ENCODE measurements at places on chromosomes 5 and 9.

- no peak for DNase-seq
These were observed 70.0 kb downstream of the KLHL3 start for GRCh38 chr5:137665678-137666460.

GRCh38 chr5:121296356-121296755, 555.3 kb upstream of the FTMT start:
- no peak for DNase-seq

DNA sequence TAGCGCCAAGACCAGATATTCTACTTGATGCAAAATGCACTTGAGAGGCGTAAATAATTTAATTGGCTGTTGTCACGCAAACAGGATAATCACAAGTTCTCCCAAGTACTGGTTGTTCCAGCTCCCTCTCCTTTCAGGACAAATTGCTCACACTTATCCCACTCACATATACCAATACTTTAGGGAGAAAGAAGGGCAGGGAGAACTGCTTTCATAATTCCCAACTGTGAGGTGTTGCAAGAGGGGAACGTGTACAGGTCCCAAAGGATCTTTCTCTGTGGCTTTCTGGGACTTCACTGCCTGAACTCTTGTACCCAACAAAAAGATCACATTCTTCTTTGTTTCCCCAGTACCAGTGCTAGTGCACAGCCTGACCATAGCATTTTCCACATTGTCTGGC, 21.5 kb upstream of the TGFBI start:
- no peak for DNase-seq

DNA sequence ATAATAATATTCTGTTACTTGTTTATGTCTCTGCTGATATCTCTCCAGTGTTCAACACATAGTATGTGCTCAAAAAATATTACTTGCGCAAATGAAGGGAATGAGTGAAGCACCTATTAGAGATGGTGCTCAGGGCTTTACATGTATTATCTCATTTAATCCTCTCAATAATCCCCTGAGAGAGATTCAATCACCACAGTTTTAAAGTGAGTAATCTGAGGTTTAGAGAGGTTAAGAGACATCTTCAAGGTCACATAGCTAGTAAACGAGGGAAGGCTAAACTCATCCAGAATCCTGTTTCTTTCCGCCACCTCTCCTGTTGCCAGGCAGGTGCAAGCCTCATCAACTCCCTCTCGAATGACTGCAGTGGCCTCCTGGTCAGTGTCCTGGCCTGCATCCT, 82.0 kb downstream of the UGCG start:
- DNase-seq = no peak

DNA sequence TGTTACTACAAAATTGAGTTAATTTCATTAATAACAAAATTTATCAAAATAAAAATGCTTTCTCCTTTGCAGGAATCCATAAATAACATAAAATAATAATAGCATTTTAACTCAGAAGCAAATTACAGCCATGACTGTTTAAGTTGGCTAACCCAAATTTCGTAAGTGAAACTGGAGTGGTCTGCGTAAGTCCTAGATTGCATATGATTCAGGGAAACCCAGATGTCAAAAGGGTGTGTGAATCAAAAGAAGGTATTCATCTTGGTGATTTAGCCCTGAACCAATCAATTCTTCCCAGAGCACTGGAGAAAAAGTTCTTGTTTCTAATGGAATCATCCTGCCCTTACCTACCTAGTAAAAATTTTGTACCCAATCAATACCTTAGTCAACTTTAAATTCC, 547.6 kb downstream of the RAB3C start:
- DNase-seq = no peak

- DNase-seq = no peak
These were observed 137.3 kb upstream of the PCA3 start for GRCh38 chr9:76626980-76627379.

- DNase-seq = peak; percentile 75
These were observed 48.8 kb downstream of the FANCC start for GRCh38 chr9:95268681-95269080.

- DNase-seq = peak; percentile 78
These were observed 139.6 kb downstream of the RASEF start for GRCh38 chr9:82923092-82923911.

DNA sequence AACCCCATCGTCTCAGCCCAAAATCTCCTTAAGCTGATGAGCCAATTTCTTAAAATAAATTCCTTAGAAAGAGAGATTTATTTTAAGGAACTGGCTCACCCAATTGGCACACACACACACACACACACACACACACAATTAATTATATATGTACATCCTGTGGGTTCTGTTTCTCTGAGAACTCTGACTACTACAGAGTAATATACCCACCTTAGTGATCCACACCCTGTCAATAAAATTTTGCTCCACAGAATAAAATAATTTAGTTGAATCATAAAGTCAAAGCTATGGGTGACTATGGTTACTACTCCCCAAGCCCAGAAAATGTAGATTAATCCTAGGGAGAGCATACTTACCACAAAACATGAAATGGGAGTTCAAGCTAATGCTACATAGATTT, 131.0 kb downstream of the DMAC1 start:
- no peak for DNase-seq

DNA sequence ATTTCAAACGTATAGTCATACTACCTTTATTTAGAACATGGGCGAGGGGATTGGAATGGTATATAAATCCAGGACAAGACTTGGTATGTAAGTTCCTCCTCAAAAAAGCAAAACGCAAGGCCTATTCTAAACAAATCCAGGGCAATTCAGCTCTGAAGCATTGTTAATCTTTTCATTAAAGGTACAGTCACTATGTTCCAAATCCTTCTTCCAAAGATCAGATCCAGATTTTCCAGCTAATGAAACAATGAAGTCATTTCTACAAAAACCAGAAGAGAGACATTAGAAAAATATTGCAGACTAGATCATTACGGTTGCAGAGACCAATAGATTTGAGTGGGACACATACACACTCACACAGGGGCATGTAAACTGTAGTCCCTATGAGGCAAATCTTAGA, 116.1 kb upstream of the BNC2 start:
- DNase-seq = no peak

GRCh38 chr5:77167695-77168121, 42.8 kb upstream of the PDE8B start:
- peak; percentile 75 for DNase-seq

- DNase-seq = no peak
These were observed 42.7 kb downstream of the NR3C1 start for GRCh38 chr5:143360755-143361154.

GRCh38 chr5:102668220-102668932, 86.7 kb upstream of the PAM start:
- peak; percentile 98 for DNase-seq

GRCh38 chr5:38996123-38996522, 78.1 kb downstream of the RICTOR start:
- DNase-seq = no peak

DNA sequence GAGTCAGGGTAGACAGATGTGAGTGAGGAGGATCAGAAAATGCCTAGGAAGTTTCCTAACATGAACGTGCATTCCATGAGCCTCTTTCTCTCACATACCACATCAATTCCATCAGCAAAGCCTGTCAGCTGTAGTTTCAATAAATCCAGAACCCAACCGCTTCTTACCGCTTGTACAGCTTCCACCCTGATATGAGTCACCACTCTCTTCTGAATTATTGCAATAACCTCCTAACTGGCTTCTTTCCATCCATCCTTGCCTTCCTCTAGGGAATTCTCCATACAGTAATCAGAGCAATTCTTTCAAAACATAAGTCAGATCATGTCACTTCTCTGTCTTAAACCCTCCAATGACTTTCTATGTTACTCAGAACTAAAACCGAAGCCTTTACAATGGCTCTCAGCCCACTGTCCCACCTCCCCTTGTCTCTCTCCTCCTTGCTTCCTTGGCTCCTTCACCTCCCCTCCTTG, 8.1 kb upstream of the RAD23B start:
- no peak for DNase-seq

DNA sequence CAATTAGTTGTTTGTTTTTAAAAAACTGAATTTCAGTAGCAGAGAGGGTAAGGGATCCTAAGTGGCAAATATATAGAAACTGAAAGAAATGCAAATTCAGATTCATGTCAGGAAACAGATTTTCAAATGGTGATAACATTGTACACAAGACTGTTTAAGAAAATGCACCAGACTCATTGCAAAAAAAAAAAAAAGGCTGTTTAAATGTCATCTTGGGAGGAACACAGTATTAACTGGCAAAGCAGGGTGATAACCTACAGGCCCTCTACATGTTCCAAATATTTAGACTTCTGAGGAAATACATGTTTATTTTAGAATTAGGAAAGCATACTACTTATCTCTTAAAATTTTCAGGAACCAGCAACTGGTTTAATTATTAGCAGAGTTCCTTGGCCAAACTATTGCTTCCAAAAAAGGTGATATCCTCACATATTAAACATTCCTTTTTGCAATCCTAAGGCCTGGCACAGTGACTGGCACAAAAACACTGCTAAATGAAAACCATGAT, 114.5 kb downstream of the TSSK1B start:
- DNase-seq = no peak

- DNase-seq = no peak
These were observed 92.6 kb downstream of the RIC1 start for GRCh38 chr9:5721279-5722087.

- DNase-seq = no peak
These were observed 87.9 kb downstream of the FBXL7 start for GRCh38 chr5:15587916-15588315.

GRCh38 chr5:151204051-151204450, 19.8 kb downstream of the CCDC69 start:
- no peak for DNase-seq

DNA sequence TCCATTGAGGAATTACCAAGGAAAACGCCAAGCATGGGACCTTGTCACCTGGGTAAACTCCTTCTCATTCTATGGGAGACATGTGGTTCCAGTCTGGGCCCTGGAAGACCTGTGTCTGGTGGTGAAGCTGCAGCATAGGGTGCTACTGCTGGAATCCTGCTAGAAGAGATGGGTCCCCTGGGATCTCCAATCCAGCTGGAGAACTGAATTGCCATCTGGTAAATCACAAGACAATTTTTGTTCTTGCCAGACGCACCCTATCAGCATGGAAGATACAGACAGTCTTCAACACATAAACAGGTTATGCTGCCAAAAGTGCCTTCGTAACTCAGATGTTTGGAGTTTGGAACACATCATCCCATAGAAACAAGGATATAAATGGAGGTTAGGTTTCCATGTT, 424.0 kb upstream of the BRINP1 start:
- DNase-seq = no peak

DNA sequence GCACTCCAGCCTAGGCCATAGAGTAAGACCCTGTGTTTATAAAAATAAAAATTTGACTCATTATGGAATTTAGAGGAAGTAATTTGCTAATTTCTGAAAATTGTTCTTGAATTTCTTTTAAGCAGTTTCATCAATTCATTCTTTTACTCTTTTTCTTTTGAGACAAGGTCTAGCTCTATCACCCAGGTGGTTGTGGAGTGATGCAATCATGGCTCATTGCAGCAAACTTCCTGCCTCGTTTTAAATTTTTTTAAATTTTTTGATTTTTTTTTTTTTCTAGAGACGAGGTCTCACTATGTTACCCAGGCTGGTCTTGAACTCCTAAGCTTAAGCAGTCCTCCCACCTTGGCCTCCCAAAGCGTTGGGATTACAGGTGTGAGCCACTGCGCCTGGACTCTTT, 3.1 kb upstream of the CAMLG start:
- no peak for DNase-seq

- no peak for DNase-seq
These were observed 14.5 kb upstream of the TGFBI start for GRCh38 chr5:136014049-136015002.

DNA sequence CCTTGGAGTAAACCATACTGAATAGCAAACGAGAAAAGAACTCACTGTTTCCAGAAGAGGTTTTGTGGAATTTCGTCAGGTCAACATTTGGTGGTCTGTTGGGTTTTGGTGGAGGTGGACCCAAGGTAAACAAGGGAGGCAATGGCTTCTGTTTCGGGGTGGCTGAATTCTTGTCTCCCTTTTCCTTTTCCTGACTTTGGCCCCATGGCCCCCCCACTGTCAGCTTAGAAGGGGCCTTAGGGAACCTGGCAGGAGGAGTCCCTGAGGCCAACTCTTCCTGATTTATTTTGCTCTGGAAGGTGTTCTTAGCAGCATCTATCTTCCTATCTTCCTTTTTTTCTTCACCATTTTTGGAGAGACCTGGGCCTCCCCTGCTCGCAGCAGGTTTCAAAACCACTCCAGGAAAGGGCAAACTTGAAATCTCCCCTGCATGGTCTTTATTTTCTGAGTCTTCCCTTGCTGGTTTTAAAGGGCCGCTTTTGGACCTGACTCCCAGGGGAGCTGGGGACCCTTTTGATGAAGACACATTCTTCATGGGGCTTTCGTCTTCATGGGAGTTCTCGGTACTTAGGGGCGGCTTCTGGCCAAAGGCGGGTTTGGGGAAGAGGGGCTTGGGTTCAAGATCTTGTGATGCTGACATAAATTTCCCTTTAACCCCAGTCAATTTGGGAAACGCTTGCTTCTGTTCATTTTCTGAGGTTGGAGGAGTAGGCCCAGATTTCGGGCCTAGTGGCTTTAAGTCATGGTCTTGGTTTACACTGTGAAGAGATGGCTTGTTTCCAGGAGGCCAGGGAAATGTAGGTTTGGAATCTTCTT, 17.4 kb downstream of the FYB1 start:
- DNase-seq = no peak

GRCh38 chr5:31632460-31632859, 6.5 kb upstream of the PDZD2 start:
- no peak for DNase-seq

- DNase-seq = no peak
These were observed 23.8 kb downstream of the C5orf58 start for GRCh38 chr5:170256571-170256970.

GRCh38 chr9:120890320-120891244, 13.6 kb upstream of the PHF19 start:
- peak; percentile 66 for DNase-seq

- DNase-seq = no peak
These were observed 130.0 kb downstream of the PDE4D start for GRCh38 chr5:59763541-59763940.

DNA sequence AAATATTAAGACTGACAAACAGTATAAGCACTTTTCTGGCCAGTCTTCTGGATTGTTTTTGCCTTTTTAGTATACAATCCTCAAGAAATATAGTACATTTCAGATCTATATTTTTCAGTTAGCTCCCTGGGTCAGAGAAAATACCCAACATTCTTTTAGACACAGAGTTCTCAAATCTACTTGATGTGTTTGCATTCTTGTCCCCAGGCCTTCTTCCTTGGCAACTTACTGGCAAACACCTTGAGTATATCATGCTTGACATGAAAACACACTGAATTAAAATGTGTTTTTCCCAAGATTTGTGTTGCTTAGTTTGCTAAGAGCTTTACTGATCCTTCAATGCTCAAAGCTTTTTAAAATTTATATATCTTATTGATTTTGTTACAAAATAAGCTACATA, 1413.1 kb upstream of the CDH9 start:
- DNase-seq = no peak

DNA sequence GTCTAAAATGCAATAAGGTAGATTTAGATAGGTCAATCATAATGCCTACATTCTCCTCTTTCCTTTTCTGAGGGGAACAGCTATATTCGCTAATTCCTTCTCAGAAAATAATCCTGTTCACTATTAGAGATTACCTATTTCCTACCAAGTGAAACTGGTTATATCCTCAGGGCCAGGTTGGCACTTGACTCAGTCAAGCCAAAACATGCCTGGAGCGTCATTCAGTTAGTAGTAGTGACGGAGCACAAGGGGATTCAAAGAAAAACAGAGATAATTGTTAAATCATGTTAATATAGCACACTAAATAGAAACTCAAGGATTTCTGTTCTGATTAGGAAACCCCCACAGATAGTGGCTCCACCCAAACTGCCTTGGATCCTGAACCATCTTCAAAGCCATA, 515.4 kb upstream of the PTPRD start:
- no peak for DNase-seq

- no peak for DNase-seq
These were observed 20.2 kb upstream of the TNC start for GRCh38 chr9:115138151-115138550.

- DNase-seq = no peak
These were observed 326.8 kb upstream of the SLC30A5 start for GRCh38 chr5:68766952-68767464.
